Caudate nucleus (tissue), 63 donors: ENCODE measurements at places on chromosomes 7 and 10.
A peak's percentile ranks its signal among the peaks of the same experiment; 100 is the strongest.

- peak; percentile 52 for DNase-seq
Observed at GRCh38 chr10:113273181-113274163, 279.4 kb upstream of the HABP2 start.

- DNase-seq = no peak
Observed at GRCh38 chr7:148584154-148584827, 6.3 kb upstream of the C7orf33 start.

GRCh38 chr7:155871211-155871610, 58.9 kb upstream of the SHH start:
- no peak for DNase-seq

DNA sequence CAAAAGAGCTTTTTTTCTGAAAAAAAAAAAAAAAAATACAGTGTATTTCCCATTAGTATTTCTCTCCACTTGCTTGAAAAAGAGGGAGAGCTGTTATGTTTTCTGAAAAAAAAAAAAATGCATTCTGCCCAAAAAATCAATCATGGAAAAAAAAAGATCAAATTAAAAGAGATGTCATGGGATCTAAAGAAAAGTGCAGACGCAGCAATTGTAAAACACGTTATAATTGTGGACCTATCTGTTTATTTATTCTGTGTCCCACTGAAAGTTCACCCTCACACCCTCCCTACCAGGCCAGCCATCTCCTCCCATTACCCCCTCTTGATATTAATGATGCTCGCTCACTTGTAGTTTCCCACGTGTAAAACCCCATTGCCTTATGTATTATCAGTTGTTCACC, 674.0 kb upstream of the C7orf33 start:
- DNase-seq = no peak

GRCh38 chr7:82438521-82438920, 5.1 kb downstream of the CACNA2D1 start:
- no peak for DNase-seq

DNA sequence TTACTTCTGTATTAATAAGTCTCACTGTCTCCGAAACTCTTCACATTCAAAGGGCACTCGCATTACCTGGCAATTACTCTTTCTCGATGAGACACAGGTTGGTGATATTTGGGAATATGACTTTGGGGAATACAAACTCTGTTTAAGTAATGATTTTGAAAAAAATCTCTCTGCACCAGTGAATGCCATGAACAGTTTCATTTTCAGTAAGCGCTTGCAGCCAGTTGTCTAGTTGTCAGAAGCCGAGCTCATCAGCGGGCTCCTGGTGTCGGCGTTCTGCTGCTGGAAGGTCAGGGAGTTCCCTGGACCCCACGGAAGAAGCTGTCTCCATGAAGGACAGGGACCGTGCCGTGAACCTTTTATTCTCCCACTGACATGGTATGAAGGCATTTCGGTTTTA, 57.7 kb downstream of the PTPRE start:
- no peak for DNase-seq

DNA sequence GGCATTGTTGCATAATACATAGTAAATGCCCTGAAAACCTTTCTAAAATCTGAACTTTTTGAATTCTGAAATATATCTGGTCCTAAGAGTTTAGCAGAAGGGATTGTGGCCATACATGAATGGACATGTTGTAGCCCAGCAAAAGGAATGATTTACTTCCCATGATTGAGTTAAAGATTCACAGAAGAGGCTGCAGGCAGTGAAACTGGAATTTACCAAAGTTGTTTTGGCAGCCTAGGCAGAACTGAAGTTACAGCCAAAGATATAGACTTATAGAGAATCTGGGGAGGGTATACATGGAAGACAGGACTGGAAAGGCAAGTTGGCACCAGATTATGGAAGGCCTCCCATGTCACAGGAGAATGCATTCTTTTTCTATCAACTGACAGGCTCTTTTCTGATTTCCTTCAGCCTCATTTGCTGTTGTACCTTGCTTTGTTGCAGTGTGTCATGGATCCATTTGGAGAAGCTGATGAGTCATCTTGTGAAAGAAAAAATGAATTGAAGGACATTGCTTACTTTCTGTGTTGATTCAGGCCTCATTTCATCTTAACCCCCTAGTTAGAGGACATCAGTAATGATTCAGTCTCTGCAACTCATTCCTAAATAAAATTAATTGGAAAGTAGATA, 356.2 kb upstream of the LRGUK start:
- DNase-seq = no peak
